Hematopoietic multipotent progenitor cell treated with erythropoietin and hydrocortisone succinate and interleukin-3 and kit ligand, for 4 days (in vitro differentiated cells): ENCODE measurements at places on chromosomes 7 and 10.
A peak's percentile ranks its signal among the peaks of the same experiment; 100 is the strongest.

- no peak for DNase-seq
These were observed 18.0 kb upstream of the MRLN start for GRCh38 chr10:59771162-59771807.

GRCh38 chr10:79061441-79062315 lies 7.1 kb upstream of the ZMIZ1 start:
- no peak for DNase-seq

GRCh38 chr7:69843653-69844052 lies 245.4 kb downstream of the AUTS2 start:
- DNase-seq = no peak

DNA sequence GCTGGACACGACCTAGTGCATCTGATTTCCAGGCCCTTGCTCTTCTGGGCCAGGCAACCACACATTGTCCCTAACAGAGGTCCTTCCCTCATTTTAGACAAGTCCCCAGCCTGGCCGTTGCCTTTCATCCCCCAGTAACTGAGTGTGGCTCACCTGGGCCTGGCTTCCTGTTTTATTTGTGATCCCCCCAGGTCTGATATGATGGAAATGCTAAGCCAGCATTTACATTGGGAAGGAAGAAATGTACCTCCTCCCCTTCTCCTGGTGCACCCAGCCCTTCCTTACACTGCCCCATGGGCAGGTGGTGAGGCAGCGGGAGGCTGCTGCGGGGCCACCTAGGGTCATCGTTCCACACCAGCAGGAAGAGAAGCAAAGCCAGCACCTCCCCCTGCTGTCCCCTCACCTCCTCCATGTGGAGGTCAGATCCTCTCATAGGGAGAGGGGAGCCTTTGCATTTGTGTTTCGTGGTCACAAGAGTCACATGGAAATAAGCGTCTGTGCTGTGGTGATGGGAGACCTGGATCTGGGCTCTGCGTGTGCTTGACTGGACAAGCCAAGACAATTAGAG lies 108.8 kb downstream of the GLRX3 start:
- no peak for DNase-seq

DNA sequence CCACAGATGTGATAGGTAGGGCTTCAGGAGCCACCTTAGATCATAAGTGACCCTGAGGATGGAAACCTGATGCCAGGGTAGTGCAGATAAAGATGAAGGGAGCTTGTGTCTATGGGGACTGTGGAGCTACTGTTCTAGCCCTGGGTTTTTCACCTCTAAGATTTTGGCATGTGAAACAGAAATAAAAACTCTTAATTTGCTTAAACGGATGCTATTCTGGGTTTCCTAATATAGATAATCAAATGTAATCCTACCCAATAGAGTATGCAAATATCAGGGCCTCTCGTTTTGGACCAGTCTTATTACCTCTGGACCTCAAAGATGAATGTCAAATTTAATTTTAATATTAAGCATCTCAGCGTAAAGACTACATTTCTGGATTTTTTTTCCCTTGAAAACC lies 49.3 kb downstream of the ABCB4 start:
- DNase-seq = no peak

GRCh38 chr10:44294726-44295412 lies 90.0 kb downstream of the CXCL12 start:
- no peak for DNase-seq

DNA sequence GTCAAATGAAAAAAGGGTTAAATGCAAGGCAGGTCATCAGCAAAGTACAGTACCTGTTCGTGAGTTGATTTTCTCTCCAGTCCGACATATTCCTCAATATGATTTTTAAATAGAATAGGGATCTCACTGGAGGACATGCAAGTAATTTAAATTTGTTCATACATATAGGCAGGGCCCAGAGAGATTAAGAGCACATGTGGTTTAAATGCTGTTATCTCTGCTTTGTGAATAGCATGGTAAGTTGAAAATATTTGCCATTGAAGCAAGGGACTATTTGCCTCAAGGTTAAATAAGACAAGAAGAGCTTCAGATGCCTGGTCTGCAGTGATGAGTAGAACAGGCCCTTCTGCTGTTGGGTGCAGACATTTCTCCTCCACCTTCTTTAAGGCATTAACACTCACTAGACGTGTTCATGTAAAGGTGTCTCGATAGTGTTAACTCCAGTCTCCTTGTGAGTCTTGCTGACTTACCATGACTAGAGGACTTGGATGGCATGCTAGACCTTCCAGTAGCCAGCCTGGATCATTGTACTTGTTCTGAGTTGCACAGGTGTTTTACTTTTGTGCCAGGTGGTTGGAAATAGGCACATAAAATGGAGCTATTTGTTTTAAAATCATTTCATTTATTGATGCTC lies 15.6 kb upstream of the AKR1C3 start:
- peak; percentile 67 for DNase-seq

GRCh38 chr10:98312349-98312748 lies 44.4 kb upstream of the LOXL4 start:
- no peak for DNase-seq

- no peak for DNase-seq
These were observed 16.4 kb downstream of the TBXAS1 start for GRCh38 chr7:139845443-139845805.

DNA sequence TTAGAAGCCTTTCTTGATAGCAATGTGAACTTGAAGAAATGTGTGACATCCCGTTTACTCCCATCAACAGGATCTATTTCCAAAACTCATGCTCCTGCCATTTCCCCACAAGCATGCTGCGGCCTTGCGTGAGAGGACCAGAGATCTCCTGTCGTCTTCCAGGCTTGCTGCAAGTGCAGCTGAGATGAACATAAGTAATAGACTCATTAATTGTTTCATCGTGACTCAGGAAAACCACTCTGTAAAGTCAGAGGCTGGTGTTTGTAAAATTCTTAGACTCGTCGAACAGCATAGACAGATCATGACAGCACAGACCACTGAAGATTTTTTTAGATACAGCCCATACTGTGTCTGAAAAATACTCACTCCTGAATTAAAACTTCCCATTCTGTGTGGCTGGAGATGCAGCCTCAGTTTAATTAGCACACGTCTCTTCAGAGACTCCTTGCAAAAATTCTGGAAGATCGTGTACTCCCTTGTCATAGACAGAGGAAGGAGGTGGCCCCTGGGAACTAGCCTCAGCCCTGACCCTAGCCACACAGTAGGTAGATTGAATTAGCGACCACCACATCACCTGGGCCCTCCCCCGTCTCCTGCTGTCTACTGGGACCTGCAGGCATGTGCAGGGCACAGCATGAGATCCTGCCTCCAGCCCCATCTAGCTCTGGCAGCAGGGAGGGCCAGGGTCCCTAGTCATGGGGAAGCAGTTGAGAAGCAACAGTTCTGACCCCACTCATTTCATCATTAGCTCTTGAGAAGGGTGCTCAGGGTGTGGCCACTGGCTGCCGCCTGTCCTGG lies 226.0 kb downstream of the CELF2 start:
- DNase-seq = no peak

DNA sequence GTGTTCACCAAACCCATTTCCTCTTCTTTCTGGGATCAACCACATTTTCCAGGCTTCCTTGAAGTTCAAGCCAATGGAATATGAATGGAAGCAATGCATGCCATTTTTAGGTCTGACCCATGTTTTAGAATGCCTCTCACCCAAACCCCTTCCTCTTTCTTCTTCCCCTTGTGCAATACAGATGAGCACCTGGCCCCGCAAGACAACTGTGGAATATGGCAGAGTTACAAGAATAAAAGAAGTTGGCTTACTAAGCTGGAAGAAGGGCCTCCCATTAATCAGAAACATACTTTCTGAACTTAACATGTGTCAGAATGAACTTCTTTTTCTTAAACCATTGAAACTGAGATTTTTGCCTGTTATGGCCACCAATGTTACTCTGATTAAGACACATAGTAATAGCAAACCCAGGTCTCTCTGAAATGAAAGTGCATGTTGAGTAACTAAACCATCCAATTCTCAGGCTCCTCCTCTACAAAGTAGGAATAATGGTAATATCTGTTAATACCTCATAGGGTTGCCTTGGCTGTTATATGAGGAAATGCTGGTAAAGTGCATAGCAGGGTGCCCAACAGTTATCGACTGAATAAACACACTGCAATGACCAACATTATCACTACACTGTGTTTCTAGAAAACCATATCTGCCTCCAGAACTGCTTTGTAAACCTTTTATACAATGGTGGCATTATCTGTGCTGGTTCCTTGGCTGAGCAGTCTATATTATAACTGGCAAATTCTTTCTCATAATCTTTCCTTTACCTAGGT lies 382.2 kb upstream of the NRP1 start:
- peak; percentile 7 for DNase-seq

DNA sequence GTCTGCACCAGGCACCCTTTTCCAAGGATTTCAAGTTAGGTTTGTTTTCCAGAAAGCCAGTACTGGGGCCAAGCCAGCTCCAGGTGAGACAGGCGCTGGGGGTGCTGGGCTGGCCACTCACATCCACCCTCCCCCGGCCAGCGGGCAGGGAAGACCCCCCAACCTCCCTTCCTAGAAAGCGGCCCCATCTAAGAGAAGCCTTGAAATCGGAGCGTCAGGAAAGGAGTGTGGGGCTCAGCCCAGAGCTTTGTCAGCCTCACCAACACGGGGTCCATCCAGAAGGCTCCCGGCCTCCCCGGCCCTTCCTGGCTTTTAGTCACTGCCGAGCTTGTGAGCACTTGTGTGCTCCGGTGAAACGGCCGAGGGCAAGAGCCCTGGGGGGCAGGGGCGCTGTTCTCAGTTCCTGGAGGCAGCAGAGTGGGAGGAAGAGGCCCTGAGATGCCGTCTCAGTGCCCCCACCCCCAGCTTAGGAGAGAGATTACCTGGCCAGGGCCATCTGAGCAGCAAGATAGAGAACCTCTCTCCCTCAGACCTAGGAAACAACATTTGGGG lies 39.6 kb downstream of the PDGFA start:
- DNase-seq = no peak

GRCh38 chr7:100516135-100516812 lies 22.7 kb upstream of the AGFG2 start:
- peak; percentile 95 for DNase-seq

GRCh38 chr7:121755818-121756552 lies 117.0 kb upstream of the PTPRZ1 start:
- DNase-seq = no peak

DNA sequence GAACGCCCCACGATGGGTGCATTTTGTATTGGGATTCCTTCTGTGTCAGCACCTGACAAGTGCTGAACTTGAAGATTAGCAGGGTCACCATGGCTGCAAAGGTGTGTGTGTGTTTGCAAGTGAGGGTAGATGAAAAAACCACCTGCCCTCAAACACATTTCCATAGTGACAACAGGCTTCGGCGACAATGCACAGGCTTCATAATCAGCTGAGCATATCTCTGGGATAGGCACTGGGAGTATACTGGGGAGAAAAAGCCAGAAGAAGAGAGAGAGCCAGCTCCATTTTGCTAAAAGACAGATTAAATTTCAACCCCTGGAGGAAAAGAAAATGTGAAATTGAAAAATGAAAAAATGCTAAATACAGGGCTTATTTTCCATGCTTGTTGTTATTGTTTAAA lies 656.1 kb downstream of the INHBA start:
- DNase-seq = no peak

DNA sequence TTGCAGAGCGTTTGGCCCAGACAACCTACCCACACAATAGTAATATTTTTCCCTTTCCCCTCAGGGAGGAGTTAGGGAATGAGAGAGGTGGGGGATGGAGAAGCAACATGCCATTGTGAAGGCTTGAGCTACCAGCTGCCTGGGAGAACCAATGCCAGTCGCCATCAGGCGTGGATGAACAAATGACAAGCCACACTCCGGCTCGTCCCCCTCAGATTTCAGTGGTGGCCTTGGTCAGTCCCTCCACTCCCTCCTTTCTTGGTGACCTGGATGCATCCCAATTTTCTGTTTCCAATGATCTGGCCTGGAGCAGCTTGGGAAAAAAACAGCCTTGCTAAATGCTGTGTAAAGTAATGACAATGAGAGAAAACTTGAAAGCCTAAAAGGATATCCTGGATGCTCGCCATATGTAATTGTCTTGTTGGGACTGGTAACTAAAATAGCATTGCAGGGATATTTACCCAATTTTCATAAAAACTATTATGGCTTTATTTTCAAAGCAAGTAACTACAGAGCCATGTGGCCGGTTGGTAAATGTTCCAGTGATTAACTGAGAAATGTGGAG lies 110.7 kb downstream of the ICA1 start:
- no peak for DNase-seq

GRCh38 chr10:45557275-45557905 lies 115.2 kb downstream of the ZFAND4 start:
- DNase-seq = peak; percentile 93

- DNase-seq = no peak
These were observed 837.7 kb downstream of the REEP3 start for GRCh38 chr10:64358907-64359306.

GRCh38 chr10:60444494-60445064 lies 54.9 kb upstream of the ANK3 start:
- peak; percentile 63 for DNase-seq

GRCh38 chr7:27240015-27240731 lies 2.4 kb upstream of the EVX1 start:
- DNase-seq = no peak

DNA sequence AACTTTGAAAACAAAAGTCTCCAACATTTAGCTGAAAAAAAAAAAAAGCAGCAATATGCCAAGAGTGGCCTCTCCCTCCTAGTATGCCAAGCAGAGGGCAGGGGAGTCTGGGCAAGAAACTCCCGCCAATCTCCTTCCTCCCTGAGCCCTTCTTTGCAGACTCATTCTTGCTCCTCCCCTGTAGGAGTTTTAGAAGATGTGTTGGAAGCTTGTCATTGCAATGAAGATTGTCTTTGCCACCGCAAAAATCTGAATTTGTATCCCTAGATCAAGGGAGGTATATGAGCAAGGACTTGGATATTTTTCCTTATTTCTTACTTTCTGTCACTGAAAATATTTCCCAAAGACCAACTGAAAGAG lies 2.6 kb upstream of the TNS3 start:
- peak; percentile 29 for DNase-seq

- peak; percentile 41 for DNase-seq
These were observed 21.4 kb downstream of the STAMBPL1 start for GRCh38 chr10:88901206-88901983.

- DNase-seq = no peak
These were observed 11.6 kb downstream of the ADCK2 start for GRCh38 chr7:140684066-140684950.

- no peak for DNase-seq
These were observed 161.3 kb upstream of the SHH start for GRCh38 chr7:155973451-155973997.

GRCh38 chr10:127974911-127975310 lies 68.0 kb downstream of the PTPRE start:
- no peak for DNase-seq

DNA sequence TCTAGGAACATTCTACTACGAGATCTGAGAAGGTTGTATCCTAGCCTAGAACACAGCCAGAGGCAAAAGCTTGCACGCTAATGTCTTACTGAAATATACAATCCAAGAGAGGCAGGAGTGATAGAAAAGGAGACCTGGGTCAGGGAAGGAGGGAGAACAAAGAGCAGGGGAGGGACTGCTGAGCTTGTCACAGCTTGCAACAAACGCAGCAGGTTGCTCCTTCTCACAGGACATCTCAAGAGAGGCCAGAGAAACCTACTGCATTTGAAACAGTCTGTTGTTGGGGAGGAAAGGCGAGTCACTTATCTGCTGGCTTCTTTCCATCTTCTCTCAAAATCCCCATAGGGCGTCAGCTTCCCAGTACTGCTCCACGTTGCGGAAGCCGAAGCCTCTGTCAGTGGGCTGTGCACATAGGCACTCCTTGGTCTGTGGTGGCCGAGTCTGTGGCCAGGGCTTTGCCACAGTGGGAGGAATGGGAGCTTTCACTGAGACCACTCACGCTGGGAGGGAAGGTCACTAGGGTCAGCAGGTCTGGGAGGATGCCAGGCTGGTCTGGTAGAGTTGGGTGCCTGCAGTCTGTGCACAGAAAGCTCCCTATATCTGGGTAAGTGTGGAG lies 25.8 kb upstream of the GPNMB start:
- DNase-seq = no peak
